ENCODE measurements at places on chromosomes 2 and 18.

DNA sequence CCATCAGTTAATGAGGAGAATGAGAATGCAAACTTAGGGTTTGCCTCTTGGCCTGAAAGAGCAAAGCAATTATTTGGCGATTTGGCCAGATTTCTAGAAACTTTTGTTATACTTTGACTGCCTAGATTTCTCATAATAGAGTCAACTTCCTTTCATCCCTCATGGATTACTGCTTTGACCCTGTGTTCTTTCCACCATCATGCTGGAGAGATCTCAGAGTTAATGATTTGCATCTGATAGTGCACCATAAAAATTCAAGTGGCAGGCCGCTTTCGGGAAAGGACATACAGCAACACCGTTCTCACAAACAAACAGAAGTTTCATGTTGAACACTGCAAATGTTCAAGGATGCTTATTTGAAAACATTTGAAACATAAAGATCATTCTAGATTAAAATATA, 143.7 kb upstream of the ZFP36L2 start:
- H3K27ac ChIP-seq: no peak overlapping the region
- H3K27me3 ChIP-seq: no peaks in the 10 kb centered on the region
- H3K4me3 ChIP-seq: no peak overlapping the region
- peaks cover 7% of the 10 kb centered on the region for H3K36me3 ChIP-seq
- DNase-seq: no peak

GRCh38 chr18:3998698-3999333, 456.3 kb downstream of the DLGAP1 start:
- H3K36me3 ChIP-seq: no peaks in the 10 kb centered on the region
- H3K4me3 ChIP-seq: no peak overlapping the region
- H3K27ac ChIP-seq: no peak overlapping the region

- H3K4me3 ChIP-seq: no peak overlapping the region
- no peaks in the 10 kb centered on the region for H3K36me3 ChIP-seq
- H3K4me1 ChIP-seq: no peaks in the 10 kb centered on the region
- no peak overlapping the region for H3K27ac ChIP-seq
- DNase-seq: no peak
Measured at GRCh38 chr18:10365901-10366300, 88.5 kb upstream of the APCDD1 start.

GRCh38 chr2:196502386-196502785, 137.1 kb upstream of the CCDC150 start:
- peaks cover 30% of the 10 kb centered on the region for H3K27me3 ChIP-seq
- no peak overlapping the region for H3K27ac ChIP-seq
- no peak for DNase-seq
- peaks cover 7% of the 10 kb centered on the region for H3K36me3 ChIP-seq
- no peak overlapping the region for H3K4me3 ChIP-seq
- H3K4me1 ChIP-seq: peaks cover 3% of the 10 kb centered on the region

GRCh38 chr18:28690836-28691495, 514.0 kb upstream of the CDH2 start:
- no peak overlapping the region for H3K27ac ChIP-seq
- H3K4me3 ChIP-seq: no peak overlapping the region
- no peaks in the 10 kb centered on the region for H3K4me1 ChIP-seq
- H3K27me3 ChIP-seq: no peaks in the 10 kb centered on the region
- no peak for DNase-seq

- no peaks in the 10 kb centered on the region for H3K4me1 ChIP-seq
- H3K36me3 ChIP-seq: peaks cover 1% of the 10 kb centered on the region
- peaks cover 17% of the 10 kb centered on the region for H3K27me3 ChIP-seq
Measured at GRCh38 chr18:75478996-75479880, 51.7 kb upstream of the SMIM21 start.

DNA sequence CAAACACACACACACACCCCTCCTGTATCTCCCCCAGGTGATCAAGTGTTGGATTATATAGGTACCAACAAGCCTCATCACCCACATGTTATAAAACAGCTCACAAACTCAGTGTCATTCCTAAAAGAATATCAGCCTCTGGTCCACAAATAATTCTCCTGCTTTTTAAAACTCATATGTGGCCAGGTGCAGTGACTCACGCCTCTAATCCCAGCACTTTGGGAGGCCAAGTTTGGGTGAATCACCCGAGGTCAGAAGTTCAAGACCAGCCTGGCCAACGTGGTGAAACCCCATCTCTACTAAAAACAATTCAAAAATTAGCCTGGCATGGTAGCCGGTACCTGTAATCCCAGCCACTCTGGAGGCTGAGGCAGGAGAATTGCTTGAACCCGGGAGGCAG, 87.8 kb downstream of the LRATD1 start:
- no peak for DNase-seq
- no peak overlapping the region for H3K27ac ChIP-seq
- no peaks in the 10 kb centered on the region for H3K36me3 ChIP-seq
- no peaks in the 10 kb centered on the region for H3K4me1 ChIP-seq

DNA sequence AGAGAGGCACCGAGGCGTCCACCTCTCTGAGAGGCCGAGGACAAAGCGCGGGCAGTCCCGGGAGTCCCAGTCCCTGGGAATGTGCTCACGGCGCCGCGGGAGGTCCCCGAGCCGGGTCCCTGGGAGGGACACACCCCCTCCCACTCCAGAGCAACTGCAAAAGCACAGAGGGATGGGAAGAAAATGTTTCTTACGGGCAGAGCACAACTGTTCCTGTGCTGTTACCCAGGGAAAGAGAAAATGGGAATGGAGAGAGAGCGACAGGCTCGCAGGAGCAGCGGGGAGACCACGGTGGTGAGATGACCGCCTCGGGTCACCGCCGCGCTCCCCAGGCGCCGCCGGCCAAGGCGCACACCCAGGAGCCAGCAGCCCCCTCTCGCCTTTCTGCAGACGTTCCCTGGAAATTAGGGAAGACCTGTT, 1.2 kb upstream of the BCL11A start:
- peaks cover 78% of the 10 kb centered on the region for H3K27me3 ChIP-seq
- peaks cover 35% of the 10 kb centered on the region for H3K4me1 ChIP-seq
- no peak overlapping the region for H3K27ac ChIP-seq
- H3K36me3 ChIP-seq: no peaks in the 10 kb centered on the region

- no peak overlapping the region for H3K4me3 ChIP-seq
- H3K27me3 ChIP-seq: no peaks in the 10 kb centered on the region
- H3K4me1 ChIP-seq: no peaks in the 10 kb centered on the region
- DNase-seq: no peak
- H3K27ac ChIP-seq: no peak overlapping the region
Measured at GRCh38 chr2:23647563-23647962, 262.6 kb downstream of the KLHL29 start.

- no peak for DNase-seq
- no peaks in the 10 kb centered on the region for H3K27me3 ChIP-seq
- peaks cover 27% of the 10 kb centered on the region for H3K4me1 ChIP-seq
- H3K4me3 ChIP-seq: no peak overlapping the region
Measured at GRCh38 chr18:47932603-47933002, 2.1 kb upstream of the SMAD2 start.

- H3K27ac ChIP-seq: peak overlapping the region; percentile 90
- peaks cover 70% of the 10 kb centered on the region for H3K4me1 ChIP-seq
- peak overlapping the region; percentile 43 for H3K4me3 ChIP-seq
- DNase-seq: peak; percentile 90
Measured at GRCh38 chr2:96157649-96158553, 12.7 kb upstream of the DUSP2 start.

DNA sequence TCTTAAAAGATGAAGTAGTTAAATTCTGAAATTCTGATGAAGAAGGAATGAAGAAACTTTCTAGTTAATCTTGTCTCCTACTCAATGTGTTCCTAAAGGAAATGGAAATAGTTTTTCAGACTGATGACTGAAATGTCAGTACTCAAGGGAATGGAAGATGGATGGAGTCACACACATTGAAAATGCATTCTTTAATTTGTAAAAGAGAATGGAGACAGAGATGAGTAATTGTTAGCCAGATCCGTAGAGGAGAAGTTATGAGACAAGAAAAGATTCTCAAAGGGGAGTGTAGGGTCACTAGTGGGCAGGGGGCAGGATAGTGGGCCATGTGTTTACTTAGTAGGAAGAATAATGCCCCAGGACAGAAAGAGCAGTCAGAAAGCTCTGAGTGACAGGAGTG, 13.3 kb downstream of the ZSWIM2 start:
- no peak overlapping the region for H3K4me3 ChIP-seq
- no peak overlapping the region for H3K27ac ChIP-seq
- H3K4me1 ChIP-seq: no peaks in the 10 kb centered on the region
- H3K36me3 ChIP-seq: no peaks in the 10 kb centered on the region

DNA sequence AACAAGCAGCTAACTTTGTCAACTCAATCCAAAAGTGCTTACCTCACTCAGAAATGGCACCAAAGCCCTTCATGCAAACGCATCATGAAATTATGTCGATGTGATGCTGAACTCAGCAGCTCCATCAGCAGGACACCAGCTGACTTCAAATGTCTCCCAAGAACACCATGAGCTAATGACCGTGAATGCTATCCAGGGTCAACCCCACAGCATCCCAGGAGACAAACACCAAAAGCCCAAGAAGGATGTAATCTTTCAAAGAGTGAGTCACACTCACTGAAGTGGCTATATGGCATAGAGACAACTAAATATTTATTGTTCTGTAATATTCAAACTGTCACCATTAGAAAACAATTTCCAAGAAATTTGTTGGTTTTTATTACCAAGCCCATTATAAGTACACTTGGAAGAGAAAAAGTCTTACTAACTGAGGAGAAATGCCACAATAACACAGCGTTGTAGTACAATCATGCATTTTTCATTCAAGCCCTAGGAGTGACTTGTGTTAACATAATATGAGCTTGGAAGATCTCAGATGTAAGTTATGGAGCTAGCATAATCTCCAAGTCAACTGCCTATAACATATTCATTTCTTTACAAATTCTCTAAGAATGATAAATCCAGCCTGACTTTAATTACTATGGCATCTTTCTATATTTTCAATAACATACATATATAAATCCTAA, 165.0 kb upstream of the CCDC68 start:
- no peaks in the 10 kb centered on the region for H3K36me3 ChIP-seq
- no peaks in the 10 kb centered on the region for H3K27me3 ChIP-seq
- H3K27ac ChIP-seq: no peak overlapping the region
- DNase-seq: no peak

DNA sequence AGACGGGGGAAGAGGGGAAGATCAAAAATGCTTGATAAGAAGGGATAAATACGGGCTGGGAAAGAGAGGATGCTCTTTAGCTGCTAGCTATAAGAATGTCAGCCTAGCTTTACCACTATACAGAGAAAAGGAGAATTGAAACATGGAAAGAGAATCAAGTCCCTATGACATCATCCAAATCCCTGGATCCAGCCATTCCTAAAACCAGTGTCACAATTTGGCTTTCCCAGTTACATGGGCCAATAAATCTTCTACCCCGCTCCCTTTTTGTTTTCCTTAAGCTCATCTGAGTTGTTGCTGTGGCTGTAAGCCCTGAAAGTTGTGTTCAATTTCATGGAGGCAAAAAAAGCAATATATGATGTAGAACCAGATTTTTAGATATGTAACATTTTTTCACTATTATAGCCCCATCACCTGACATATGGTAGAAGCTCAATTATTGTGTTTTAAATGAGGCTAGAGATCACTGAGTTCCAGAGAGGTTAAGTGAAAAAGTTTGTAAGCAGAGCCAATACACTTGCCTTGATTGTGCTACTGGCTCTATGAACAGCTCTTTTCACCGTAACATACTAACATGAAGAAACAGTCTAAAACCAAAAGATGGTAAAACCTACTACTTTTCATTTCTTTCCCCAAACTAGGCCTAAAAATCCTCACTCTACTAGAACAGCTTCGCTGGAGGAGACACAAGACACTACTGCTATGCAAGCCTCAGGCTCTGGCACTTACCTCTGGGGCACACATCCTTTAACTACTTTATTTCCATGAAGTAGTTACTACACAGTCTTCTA, 4.3 kb downstream of the HNRNPLL start:
- peak overlapping the region; percentile 99 for H3K4me3 ChIP-seq
- H3K4me1 ChIP-seq: peaks cover 56% of the 10 kb centered on the region
- H3K36me3 ChIP-seq: peaks cover 31% of the 10 kb centered on the region
- DNase-seq: no peak
- H3K27ac ChIP-seq: peak overlapping the region; percentile 90

- H3K4me3 ChIP-seq: no peak overlapping the region
- H3K4me1 ChIP-seq: no peaks in the 10 kb centered on the region
- no peaks in the 10 kb centered on the region for H3K36me3 ChIP-seq
- no peak for DNase-seq
Measured at GRCh38 chr18:61865466-61866175, 27.2 kb downstream of the RNF152 start.

DNA sequence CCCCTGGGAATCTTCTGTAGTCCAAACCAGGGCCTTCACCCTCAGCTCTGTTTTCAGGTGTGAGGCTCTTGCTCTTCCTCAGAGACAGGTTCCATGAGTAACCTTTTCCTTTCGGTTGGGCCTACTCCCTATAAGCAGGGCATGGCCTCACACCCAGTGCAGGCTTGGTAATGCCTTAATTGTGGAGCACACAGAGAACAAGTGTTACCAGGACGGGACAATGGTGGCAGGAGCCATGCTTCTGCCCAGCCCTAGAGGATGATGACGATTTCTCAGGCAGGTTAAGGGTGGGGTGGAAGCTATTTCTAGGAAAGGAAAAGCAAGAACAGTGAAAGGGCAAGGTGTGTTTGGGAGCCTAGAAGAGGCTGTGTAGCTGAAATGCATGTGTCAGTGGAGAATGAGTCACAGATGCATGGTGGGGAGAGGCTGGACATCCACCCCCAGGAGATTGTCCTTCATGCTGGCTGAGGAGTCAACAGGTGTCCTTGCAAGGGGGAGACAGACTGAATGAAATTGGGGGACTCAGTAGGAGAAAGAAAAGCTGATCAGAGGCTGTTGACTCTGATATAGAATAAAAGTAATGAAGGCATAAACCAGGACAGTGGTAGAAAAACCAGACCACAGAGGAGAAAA, 22.0 kb upstream of the SERPINB12 start:
- no peak overlapping the region for H3K4me3 ChIP-seq
- no peaks in the 10 kb centered on the region for H3K4me1 ChIP-seq
- DNase-seq: no peak
- no peaks in the 10 kb centered on the region for H3K36me3 ChIP-seq
- peaks cover 41% of the 10 kb centered on the region for H3K27me3 ChIP-seq

- peaks cover 4% of the 10 kb centered on the region for H3K27me3 ChIP-seq
- H3K27ac ChIP-seq: no peak overlapping the region
- H3K4me3 ChIP-seq: no peak overlapping the region
- DNase-seq: no peak
- H3K4me1 ChIP-seq: no peaks in the 10 kb centered on the region
Measured at GRCh38 chr18:37434161-37434860, 131.3 kb downstream of the CELF4 start.

GRCh38 chr2:75023666-75024455, 65.4 kb downstream of the POLE4 start:
- no peak overlapping the region for H3K4me3 ChIP-seq
- H3K4me1 ChIP-seq: no peaks in the 10 kb centered on the region
- H3K36me3 ChIP-seq: no peaks in the 10 kb centered on the region

GRCh38 chr2:238801791-238802190, 46.1 kb upstream of the TWIST2 start:
- H3K36me3 ChIP-seq: no peaks in the 10 kb centered on the region
- no peak overlapping the region for H3K4me3 ChIP-seq
- H3K4me1 ChIP-seq: no peaks in the 10 kb centered on the region
- no peak overlapping the region for H3K27ac ChIP-seq
- DNase-seq: no peak
